ENCODE measurements at places on chromosomes 7 and 10.

DNA sequence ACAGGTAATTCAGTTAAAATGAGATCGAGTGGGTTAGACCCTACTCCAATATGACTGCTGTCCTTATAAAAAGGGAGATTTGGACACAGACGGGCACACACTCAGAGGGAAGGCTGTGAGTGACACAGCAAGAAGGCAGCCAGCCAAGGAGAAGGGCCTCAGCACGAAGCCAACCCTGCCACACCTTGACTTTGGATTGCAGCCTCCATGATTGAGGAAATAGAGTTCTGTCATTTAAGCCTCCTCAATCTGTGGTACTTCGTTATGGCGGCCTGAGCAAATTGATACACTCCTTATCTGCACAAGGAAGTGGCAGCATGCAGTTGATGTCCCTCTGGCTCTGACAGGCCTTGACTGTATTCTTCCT lies 43.8 kb downstream of the SH2D4B start:
- DNase-seq: no peak

- DNase-seq: no peak
Observed at GRCh38 chr7:38535073-38535472, 96.1 kb downstream of the AMPH start.

GRCh38 chr7:94348142-94348541 lies 46.6 kb upstream of the COL1A2 start:
- DNase-seq: no peak

DNA sequence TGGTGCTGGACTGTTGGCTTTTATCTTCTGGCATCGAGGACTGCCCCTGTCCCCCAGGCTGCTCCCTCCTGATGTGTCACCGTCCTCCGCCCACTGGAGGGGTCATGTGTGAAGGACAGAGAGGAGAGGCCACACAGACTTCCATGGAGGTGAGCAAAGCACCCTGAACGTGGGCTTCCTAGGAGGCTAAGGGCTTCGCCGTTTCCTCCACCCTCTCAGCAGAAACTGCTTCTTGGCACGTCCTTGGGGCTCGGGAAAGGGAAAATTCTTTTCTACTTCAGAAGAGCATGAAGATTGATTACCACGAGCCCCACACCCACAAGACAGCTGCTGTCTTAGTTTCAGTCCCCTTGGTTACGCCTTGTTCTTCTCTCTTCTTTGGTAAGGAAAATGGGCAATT lies 218.2 kb downstream of the CCDC3 start:
- no peak for DNase-seq

DNA sequence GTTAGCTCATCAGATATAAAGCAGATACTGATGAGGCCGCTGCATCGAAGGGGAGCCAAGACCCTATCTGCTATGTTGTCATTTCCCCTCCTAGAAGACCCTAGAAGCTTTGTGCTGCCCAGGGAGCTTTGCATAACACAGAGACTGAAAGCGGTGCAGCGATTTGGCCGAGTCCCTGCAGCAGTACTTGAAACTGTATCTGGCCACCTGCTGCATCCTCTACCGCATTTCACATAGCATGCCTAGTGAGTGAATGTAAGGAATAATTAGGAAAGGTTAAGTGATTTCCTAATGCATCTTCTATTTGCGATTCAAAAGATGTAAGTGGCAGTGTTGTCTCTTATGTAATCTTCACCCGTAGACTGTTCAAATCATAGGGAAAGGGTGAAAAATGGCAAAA lies 106.7 kb downstream of the LRMDA start:
- no peak for DNase-seq

DNA sequence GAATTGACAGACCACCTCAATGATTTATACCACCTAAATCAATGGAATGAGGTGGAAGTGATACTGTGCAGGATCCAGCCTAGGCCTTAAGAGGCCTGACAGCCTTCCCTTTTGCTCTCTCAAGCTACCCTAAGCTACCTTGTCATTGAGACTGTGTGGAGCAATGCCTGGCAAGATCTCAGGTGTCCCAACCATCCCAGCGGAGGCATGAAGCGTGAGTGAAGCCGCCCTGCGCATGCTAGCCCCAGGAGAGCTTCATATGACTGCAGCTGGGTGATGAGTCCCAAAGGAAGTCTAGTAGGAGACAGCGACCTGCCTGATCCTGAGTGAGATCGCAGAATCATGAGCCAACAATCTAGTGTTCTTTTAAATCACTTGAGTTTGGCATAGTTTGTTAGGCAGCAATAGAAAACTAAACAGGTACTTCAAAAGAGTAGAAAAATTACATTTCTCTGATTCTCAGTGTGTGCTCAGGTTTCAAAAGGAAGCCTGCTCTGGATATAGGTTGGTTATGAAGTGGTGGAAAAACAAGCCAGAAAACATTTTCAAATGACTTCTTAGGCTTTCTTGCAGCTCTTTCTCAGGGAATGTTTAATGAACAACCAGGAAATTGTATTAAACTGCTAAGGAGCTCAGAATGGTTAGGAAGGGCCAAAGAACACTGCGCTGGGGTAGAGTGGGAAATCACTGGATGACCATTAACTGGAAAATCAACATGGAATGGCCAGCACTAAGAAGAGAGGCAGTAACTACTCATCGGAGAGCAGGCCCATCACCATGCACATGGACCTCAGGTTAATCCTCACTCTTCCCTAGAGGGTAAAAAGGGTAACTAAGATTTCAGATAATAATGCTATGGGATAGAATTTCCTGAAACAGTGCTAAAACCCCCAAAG lies 535.2 kb downstream of the PHTF2 start:
- no peak for DNase-seq

DNA sequence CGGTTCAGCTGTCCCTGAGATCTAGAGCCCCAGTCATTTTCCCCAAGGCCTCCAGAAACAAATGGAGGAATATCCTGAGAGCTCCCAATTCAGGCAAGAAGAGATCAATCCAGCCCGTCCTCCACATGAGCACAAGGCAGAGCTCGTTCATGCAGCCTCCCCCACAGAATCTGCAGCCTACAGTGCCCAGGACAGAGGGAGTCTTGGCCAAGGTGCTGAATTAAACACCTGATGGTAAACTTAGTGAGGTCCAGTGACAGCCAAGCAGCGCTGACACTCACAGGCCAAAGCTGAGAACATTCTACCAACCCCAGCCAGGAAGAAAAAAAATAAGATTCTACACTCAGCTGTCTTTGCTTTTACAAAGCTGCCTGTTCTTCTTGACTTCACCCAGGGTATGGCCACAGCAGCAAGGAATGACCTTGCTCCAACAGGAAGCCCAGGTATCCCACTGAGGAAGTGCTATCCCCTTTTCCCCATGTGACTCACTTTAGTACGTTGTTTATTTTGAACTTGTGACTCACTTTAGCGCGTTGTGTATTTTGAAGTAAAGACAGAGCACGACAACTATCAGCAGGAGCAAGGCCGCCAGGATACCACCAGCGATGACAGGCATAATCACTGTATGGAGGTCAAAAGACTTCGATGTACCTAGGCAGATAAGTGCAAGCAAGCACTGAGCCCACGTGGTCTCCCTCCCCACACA lies 4.4 kb upstream of the CUZD1 start:
- DNase-seq: no peak

- no peak for DNase-seq
Observed at GRCh38 chr10:85784792-85785191, 581.8 kb downstream of the GRID1 start.
